WTC11 (cell line): ENCODE measurements at places on chromosomes 6 and 20. TPM values are rescaled to one million over a fixed set of nuclear protein-coding genes. Genes with fewer than 3 reads are reported as not detected.

DNA sequence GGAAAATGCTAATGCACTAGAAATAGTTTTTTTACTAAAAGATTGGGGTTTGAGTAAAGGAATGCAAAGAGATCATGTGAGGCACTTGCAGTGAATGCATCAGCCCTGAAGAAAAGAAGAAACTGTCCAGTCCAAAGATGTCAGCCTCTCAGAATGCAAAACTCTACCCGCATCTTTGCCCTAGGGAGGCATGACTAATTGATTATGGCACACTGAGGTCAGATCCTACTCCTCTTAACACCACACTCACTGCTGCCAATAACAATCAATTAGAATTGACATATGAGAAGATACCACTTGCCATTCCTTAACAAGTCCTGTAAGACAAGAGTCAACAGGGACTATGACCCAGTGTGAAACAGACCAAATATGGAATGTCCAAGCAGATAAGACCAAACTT is 262.3 kb upstream of the PLN start:
- no peak for DNase-seq
- H3K27me3 ChIP-seq = no peaks in the 10 kb centered on the region
- peaks cover 2% of the 10 kb centered on the region; the same call in 1 of the 2 replicates for H3K36me3 ChIP-seq
- H3K27ac ChIP-seq = no peak overlapping the region

The MOG gene
- 0.55 to 1.2 TPM (median 0.57 TPM) in 3 replicates for total RNA-seq

DNA sequence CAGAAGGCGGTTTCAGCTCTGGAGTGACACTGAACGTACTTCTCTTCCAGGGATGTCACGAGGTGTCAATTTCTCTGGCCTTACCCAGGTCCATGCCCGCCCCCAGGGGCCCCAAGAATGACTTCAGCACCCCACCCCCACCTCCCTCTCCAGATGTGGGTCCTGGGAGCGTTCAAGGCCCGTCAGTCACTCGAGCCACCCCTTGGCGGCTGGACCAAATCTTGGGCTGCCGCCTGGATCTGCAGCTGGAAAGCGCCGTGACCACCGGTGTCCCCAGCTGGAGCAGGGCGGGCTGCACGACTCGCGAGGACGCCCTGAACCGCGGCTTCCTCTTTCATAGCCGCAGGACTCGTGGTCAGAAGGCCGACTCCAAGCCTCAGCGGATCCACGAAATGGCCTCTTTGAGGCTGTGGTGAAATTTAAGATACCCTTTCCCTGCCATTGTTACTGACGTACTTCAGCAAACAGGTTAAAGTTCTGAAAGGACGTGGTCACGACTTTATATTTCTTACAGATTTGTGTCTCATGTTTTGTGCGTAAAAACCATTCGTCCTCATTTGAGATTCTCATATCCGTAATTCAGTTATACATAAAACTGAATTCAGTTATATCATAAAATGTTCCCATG is 29.3 kb downstream of the TRIM38 start:
- H3K27me3 ChIP-seq = no peaks in the 10 kb centered on the region
- peak overlapping the region; percentile 96 for H3K4me3 ChIP-seq
- DNase-seq = peak; percentile 48
- no peaks in the 10 kb centered on the region for H3K36me3 ChIP-seq
- peak overlapping the region; percentile 89 for H3K27ac ChIP-seq

DNA sequence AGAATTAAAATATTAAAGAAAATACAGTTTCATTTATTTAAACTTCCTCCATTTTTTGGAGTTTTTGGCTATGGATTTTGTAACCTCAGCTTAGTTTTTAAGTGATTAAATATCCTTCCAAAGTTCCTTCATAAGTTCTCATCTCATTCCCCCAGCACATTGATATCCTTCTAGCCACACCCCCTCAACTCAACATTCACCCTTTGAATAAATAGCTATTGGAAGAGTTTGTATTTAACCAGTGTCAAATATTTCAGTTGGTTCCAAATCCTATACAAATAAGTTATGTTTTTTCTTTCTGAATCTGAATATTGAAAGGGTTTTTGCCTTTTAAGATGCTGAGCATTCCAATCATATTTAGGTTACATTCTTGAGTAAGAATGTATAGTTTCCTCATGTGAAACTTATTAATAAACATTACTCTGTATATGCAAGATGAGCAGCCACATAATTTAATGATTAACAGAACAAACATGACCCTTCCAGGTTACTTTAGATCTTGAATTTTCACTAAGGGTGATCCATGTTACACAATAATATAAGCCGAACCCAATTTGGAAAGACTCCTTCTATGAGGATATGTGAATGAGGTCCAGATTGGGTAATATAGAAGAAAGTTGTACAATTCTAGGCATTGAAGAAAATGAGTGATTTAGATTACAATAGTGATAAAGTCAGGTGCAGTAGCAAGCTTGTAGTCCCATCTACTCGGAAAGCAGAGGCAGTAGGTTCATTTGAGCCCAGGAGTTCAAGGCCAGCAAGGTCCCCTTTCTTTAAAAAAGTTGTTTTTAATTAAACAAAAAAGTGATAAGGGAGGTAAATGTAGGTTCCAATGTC is 13.6 kb downstream of the GLYATL3 start:
- no peaks in the 10 kb centered on the region for H3K27me3 ChIP-seq
- H3K4me3 ChIP-seq = no peak overlapping the region
- no peak overlapping the region for H3K27ac ChIP-seq
- DNase-seq = no peak

The PPP1R14C gene
- 0.66 to 1.1 TPM (median 0.80 TPM) in 3 replicates for total RNA-seq

The OOEP gene
- total RNA-seq = 0.87 to 1.1 TPM (median 0.89 TPM) in 3 replicates

The FABP7 gene
- total RNA-seq = 5.9 to 7.2 TPM (median 7.0 TPM) in 3 replicates
